ENCODE measurements at places on chromosomes 4 and X. TPM values are rescaled to one million over a fixed set of nuclear protein-coding genes. Genes with fewer than 3 reads are reported as not detected.

- DNase-seq: no peak
These were observed 48.1 kb upstream of the CPLX1 start for GRCh38 chr4:874056-874455.

- DNase-seq: no peak
These were observed 5.3 kb upstream of the COMMD8 start for GRCh38 chr4:47468706-47469365.

DNA sequence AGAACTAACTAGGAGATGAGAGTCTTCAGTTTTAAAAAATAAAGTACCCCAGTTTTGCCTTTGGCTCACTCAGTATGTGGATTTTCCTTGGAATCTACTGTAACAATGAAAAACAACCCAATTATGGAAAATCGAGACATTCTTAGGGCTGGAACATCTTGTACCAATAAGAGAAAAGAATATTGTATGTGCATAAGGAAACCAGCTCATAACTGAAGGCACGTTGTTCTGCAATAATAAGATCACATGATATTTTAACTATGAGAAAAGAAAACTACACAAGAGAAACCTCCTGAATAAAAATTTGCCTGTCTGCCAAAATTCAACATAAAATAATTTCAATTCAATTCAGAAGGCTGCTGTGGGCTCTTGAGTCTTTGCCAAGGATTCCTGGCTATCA, 261.8 kb upstream of the EDNRA start:
- no peak for DNase-seq

Gene MAGIX
- total RNA-seq: 7.0 TPM

- DNase-seq: no peak
These were observed 68.5 kb downstream of the CEP44 start for GRCh38 chr4:174352061-174352819.

Gene CENPVL1
- 0.85 TPM for total RNA-seq

Data from type B pancreatic cell (in vitro differentiated cells).